ENCODE measurements at places on chromosomes 12 and 14. TPM values are rescaled to one million over a fixed set of nuclear protein-coding genes. Genes with fewer than 3 reads are reported as not detected.

AMDHD1 gene
- total RNA-seq: 0.67 TPM

DNA sequence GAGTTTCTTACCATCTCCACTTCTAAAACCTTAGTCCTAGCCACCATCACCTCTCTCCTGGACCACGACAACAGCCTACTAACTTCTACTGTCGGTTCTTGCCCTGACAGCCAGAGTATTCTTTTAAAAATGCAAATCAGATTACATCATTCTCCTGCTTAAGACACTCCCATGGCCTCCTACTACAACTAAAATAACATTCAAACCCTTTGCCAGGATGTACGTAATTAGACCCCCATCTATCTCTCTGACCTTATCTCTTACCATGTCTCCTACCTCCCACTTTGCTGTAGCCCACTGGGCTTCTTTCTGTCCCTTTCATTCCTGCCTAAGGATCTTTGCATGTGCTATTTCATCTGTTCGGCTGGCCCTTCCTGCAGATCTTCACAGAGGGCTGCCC, 27.6 kb downstream of the TRIM9 start:
- no peaks in the 10 kb centered on the region for H3K4me1 ChIP-seq
- no peak overlapping the region for H3K27ac ChIP-seq
- no peaks in the 10 kb centered on the region for H3K36me3 ChIP-seq
- DNase-seq: no peak
- H3K4me3 ChIP-seq: no peak overlapping the region

GRCh38 chr12:51270067-51270950, at the start of gene SMAGP:
Gene SMAGP, minus strand, starts transcription at chr12:51270415. Its CDS starts 1,137 bp downstream, at chr12:51269278.
- H3K27me3 ChIP-seq: peaks cover 6% of the 10 kb centered on the region
- no peak within 1 kb of the TSS for H3K27ac ChIP-seq
- H3K4me1 ChIP-seq: peaks cover 16% of the 10 kb centered on the region
- DNase-seq: peak; percentile 47
- H3K36me3 ChIP-seq: no peaks in the 10 kb centered on the region

- DNase-seq: no peak
- H3K27ac ChIP-seq: no peak overlapping the region
- no peaks in the 10 kb centered on the region for H3K27me3 ChIP-seq
- H3K4me1 ChIP-seq: no peaks in the 10 kb centered on the region
- no peaks in the 10 kb centered on the region for H3K36me3 ChIP-seq
Observed at GRCh38 chr12:1611803-1612572, 17.0 kb upstream of the WNT5B start.

All from CD4-positive, CD25-positive, alpha-beta regulatory T cell (primary cell).